ENCODE measurements at places on chromosomes 6 and 20.

DNA sequence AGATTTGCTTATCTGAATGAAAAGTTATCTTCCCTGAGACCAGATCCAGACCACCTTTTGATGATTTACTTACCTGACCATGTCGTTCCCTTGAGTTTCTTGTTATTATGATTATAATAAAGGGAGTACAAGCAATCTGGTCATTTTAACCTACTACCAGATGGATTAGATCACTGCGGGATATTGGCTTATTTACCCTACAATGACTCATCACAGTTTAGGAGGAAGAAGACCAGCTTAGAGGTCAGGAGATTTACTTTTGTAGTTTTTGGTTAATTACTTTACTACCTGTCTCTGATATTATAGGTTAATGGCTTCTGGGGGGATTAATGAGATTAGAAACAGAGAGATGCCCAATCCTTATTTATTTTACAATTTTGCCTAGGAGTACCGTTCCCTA is 10.7 kb downstream of the PKIB start:
- peak; percentile 63 for DNase-seq

- DNase-seq = no peak
These were observed 9.6 kb downstream of the TSPYL4 start for GRCh38 chr6:116244284-116244683.

DNA sequence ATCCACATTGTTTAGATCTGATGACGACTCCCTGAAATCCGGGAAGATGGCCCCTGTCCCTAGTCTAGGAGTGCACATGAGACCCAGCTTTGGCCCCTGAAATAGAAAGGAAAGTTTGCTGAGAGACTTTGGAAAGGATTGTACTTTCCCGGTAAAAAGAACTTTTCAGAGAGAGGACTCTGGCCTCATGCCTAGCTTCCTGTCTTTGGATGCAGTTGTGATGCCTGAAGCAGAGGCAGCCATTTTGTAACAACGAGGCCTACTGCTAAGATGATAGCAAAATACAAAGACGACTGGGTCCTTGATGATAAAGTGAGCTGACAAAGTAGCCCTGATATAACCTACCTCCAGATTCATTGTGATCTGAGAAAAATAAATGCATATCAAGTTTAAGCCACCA is 6.9 kb downstream of the CPNE5 start:
- no peak for DNase-seq

- DNase-seq = no peak
These were observed at the start of gene HLA-DQA1 for GRCh38 chr6:32637219-32637880. TSS of gene HLA-DQA1 (plus strand) at chr6:32637406. CDS start at chr6:32637459, 53 bp downstream.

DNA sequence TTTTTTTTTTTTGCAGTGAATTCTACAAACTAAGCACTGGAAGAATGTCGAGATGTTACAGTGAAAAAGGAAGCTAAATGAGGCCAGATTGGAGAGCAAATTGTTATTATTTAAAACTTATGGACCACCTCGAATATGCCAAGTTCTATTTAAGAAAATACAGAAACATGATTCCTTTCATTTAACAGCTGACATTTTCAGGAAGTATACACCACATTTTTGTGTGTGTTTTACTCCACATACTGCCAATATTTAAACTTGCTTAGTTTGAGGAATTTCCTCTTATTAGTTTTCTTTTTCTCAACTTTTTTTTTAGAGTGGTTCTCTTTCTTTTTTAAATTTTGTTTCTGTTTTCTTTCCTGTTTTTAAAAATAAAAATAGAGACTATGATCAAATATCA is 37.0 kb upstream of the GCLC start:
- no peak for DNase-seq

DNA sequence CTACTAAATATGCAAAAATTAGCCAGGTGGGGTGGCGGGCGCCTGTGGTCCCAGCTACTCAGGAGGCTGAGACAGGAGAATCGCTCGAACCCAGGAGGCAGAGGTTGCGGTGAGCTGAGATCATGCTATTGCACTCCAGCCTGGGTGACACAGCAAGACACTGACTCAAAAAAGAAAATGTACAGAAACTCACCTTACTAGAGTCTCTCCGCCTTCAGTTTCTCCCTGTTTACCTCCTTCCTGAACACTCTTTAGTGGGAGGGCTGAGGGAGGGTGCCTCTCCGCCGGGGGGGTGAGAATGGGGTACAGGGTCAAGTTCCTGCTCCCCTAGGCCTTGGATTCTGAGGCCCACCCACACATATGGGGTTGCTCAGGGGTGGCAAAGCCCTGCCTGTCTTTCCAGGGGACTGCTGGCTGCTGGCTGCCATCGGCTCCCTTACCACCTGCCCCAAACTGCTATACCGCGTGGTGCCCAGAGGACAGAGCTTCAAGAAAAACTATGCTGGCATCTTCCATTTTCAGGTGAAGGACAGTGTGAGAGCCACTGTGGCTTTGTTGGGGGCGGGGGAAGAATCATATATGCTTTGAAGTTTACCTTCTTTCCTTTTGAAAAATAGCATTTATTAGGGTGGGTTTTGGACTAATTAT is 13.4 kb downstream of the CAPN11 start:
- DNase-seq = no peak

DNA sequence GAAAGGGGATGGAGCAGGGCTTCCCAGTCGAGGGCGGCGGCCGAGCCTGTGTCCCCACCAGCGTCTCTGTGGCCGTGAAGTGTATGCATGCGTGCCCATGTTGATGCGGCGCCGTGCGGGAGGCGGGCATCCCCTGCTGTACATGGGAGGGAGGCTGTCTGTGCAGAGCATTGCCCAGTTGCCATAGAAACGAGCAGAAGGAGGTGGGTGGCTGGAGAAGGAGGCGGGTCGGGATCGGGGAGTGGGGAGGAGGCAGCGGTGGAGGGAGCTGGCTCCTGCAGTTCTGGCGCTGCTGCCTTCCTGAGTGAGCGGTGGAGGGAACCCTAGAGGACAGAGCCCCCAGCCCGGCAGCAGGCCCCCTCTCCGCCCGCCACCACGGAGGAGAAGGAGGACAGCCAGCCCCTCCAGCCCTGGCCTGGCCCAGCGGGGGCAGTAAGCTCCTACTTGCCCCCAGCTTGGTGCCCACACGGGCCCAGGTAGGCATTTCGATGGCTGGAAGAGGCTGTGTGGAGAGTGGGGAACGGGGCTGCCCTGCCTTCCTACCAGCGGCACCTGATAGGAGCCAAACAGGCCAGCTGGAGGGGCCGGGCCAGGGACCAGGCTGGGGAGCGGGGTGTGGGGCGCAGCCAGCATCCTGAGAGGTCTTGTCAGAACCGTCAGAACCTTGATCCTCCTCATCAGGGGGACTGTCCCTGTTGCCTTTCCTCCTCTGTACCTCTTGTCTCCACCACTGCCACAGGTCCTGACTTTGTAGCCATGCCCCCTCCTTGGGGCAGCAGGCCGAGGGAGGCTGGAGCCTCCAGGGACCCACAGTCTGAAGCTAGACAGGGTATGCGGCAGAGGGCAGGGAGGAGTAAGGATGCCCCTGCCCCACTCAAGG is 41.3 kb downstream of the SPDEF start:
- no peak for DNase-seq

DNA sequence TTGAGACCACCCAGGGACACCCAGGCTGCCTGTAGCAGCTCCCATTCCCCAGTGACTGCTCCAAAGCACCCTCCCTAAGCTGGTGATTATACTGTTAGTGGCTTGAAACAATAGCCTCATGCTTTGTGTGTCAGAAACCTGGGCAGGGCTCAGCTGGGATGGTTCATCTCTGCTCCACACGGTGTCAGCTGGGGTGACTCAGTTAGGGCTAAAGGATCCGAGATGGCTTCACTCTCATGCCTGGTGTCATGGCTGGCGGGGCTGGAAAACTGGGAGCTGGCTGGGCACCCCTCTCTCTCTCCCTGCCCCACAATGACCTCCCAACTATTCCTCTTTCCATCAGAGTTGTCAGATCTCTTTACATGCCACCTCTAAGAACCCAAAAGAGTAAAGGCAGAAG is 44.4 kb downstream of the ANKRD60 start:
- DNase-seq = no peak

DNA sequence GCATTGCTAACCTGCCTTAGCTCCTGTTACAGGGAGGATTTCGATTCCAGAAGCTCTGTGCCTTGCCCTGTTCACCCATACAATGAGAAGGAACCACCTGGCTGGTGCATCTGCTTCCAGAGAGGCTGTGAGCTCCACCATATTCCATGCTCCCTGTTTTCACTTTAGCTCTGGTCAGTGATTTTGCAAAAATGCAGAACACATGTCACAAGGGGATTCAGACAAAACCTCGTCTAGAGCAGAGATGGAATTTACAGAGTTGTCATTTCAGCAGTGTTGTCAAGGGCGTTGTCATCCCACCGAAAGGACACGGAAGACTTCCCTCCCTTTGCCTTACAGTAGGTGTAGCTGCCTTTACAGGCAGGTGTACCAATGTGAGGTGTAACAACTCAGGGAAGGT is 223.0 kb upstream of the ARID1B start:
- no peak for DNase-seq

DNA sequence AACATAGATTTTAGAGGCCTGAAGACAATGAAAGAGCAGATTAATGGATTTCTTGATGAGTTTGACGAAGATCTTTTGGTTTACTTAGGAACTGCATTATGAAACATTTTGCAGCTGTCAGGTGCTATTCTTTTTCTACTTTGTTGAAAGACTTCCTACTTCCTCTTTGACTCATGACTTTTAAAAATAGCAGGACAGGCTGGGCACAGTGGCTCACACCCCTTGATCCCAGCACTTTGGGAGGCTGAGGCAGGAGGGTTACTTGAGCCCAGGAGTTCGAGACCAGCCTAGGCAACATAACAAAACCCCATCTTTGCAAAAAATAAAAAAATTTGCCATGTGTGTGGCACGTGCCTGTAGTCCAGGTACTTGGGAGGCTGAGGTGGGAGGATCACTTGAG is 52.0 kb downstream of the ITCH start:
- DNase-seq = no peak
